ENCODE measurements at places on chromosomes 13 and 19.

- no peak for DNase-seq
Observed at GRCh38 chr19:46287585-46287984, 9.3 kb upstream of the HIF3A start.

- DNase-seq: no peak
Observed at GRCh38 chr13:82833923-82834322, 1048.4 kb downstream of the SLITRK1 start.

DNA sequence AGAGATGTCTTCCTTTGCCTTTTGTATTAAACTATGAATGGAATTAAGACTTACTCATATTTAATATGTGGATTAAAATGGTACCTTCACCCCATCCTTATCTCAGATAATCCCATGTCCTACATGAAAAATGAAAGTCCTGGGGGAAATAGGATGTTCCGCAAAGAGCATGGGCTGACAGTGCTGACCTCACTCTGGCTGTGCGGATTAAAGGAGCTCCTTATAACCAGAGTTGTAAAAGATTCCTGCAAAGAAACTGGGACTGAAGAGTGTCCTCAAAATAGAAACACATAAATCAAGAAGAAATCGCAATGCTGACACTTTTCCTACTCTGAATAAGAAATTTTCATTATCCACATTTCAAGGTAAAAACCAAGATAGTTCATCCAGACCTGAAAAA lies 384.5 kb downstream of the LIG4 start:
- DNase-seq: no peak

DNA sequence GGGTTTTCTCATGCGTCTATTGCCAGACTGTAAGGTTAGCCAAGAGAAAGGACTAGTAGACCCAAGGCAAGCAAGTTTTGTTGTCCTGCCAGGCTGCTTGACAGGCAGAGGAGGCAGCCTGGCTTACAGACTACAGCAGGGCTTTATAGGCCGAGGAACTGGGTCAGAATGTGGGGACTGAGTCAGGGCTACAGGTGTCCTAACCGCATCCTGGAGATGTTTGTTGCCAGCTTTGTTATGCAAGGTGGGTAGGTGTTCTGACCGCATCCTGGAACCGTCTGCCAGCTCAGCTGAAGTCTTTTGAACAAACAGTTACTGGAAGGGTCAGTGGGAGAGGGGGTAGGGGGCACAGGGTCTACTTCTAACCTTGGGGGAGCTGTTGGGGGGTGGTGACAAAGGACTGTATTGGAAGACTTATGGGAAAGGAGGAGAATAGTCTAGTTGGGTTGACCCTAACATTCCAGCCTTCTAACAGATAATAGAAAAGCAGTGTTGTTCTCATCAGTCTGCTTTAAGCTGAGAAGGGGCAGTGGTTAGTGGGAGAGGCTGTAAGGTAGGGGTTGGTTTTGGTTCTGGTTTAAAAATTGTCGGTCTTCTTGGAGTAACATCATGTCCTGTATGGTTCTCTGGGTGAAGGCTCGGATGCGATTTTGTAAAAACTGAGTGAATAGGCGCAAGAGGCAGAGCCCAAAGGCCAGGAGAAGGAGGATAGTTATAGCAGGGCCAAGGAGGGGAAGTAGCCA lies 913.8 kb upstream of the SLITRK5 start:
- no peak for DNase-seq

- no peak for DNase-seq
Observed at GRCh38 chr13:98528663-98529064, 48.2 kb downstream of the STK24 start.

- no peak for DNase-seq
Observed at GRCh38 chr13:50740052-50740741, 103.3 kb downstream of the DLEU7 start.

GRCh38 chr19:14559916-14560775 lies 11.7 kb downstream of the NDUFB7 start:
- no peak for DNase-seq

- no peak for DNase-seq
Observed at GRCh38 chr19:15398501-15399233, 19.1 kb upstream of the AKAP8 start.

DNA sequence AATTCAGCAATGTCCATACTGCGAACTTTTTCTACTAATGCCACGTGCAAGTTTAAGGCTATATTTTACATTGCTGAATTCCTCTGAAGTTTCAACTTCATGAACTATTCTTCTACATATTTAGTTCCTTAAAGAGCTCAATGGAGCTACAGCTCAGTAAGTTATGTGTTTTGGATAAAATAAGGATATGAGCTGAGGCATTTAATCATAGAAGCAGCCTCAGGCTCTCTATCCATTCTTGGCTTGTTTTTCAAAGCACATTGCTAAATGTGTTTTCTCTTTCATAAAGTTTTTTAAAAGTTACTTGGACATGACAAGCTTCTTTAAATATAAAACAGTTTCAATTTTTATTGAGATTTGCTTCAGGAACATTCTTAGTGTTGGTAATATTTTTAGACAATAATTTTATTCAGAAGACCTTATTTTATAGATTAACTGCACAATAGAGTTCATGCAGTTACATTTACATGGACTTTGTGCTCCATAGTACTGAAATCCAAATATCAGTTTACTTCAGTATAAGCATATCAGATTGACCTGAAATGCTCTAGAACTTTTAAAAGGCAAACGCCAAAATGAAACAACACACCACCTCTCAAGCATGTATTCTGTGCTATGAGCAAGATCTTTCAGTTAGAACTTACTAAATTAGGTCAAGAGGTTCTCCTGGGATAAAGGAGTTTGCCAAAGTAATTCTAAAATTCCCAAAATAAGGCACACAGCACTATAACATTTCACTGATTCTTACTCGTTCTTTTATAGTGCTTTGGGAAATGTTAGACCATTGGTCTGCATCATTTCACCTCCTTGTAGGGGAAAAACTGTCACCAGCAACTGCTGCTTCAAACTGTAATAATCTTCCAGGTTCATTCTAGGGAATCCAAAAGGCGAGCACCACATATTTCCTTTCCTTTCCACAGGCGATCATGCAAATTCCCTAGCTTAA lies 275.5 kb downstream of the ENOX1 start:
- DNase-seq: no peak

GRCh38 chr13:49020940-49021553 lies 45.3 kb downstream of the FNDC3A start:
- no peak for DNase-seq

GRCh38 chr13:40096357-40096901 lies 441.0 kb downstream of the COG6 start:
- DNase-seq: no peak

GRCh38 chr19:20661150-20661819 lies at the start of gene ZNF626:
Gene ZNF626, minus strand, starts transcription at chr19:20661571. Its CDS starts 125 bp downstream, at chr19:20661446.
- peak; percentile 79 for DNase-seq

DNA sequence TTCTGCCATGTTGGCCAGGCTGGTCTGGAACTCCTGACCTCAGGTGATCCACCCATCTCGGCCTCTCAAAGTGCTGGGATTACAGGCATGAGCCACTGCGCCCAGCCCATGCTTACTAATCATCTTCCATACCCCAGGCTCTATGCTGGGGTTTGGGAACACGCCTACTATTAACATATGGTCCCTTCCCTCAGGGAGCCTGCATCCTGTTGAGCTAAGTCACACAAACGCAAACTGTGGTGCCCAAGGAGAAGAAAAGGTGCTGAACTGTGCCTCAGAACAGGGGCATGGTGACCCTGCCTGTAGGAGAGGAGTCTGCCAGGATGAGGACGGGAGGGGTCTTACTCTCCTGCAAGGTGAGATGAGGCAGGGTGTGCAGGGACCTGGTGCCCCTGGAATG lies 5.6 kb downstream of the MICOS13 start:
- no peak for DNase-seq

DNA sequence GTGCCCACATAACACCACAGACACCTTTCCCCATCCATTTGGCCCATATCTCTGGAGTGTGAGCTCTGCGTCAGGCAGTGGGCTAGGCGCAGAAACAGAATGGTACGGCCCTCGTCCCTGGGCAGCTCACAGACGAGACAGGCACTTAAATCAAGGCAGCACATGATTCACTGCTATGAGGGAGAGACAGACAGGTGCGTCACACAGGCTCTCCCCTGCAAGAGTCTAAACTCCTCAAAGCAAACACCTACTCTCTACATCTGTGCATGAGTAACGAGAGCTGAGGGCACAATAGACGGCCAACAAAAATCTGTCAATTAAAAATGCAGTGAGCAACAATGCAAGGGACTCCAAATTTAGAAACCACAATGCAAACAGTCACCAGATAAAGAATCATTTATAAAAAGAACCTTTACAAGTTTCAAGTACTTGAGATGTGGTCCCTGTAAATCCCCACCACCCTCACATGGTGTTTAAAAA lies 348.9 kb downstream of the UQCRFS1 start:
- no peak for DNase-seq

DNA sequence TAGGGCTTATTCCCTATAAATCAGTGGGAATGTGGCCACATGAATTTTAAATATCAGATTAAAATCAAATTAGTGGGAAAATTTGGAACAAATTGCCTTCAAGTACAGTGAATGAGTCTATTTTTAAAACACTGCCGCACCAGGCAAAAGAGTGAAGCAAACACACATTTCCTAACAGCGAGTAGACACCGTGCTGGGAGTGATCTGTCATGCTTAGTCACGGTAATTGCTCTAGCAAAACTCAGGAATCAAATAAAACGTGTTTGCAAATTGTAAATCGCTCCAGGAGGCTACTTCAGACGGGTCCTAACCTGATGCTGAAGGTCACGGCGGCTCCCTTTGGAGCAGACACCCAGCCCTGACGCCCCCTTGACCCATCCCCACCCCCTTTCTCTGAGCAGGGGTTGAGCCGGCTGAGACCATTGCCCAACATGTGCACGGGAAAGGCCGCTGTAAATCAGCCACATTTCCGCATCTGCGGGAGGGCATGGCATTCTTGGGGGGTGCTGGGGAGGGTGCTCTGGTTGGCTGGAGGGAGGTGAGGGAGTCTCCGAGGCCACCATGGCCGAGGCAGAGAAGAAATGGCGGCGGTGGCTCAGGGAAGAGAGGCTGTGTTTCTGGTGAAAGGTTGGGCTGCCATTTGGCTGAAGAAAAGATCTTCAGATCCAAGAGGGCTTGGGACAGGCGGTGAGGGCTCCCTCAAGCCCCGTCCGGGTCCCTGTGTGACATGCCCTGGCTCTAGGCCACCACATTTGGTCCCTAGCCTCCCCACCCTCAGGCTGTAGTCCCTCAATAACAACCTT lies 8.9 kb downstream of the CEBPA start:
- DNase-seq: no peak

- DNase-seq: no peak
Observed at GRCh38 chr13:81116461-81117282, 775.7 kb upstream of the SPRY2 start.

GRCh38 chr13:24502533-24503378 lies 9.8 kb downstream of the PARP4 start:
- no peak for DNase-seq

DNA sequence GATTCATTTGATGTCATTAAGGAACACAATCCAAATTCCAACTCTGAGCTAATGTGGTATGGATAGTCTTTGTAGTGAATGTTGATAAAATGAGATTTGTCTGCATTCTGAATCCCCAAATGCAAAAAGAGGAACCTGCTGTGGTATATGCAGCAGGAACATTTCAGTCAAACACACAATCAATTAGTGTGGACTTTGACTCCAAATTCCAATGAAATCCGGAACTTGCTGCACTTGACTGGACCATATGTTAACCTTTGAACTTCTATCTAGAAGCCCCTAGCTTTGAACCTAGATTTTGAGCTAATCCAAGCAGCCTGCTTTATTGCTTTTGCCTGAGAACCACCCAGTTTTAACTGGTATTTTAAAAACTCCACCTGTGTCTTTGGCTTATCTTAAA lies 341.3 kb downstream of the SPRY2 start:
- DNase-seq: no peak

- DNase-seq: no peak
Observed at GRCh38 chr13:25725104-25725503, 326.7 kb downstream of the SHISA2 start.

DNA sequence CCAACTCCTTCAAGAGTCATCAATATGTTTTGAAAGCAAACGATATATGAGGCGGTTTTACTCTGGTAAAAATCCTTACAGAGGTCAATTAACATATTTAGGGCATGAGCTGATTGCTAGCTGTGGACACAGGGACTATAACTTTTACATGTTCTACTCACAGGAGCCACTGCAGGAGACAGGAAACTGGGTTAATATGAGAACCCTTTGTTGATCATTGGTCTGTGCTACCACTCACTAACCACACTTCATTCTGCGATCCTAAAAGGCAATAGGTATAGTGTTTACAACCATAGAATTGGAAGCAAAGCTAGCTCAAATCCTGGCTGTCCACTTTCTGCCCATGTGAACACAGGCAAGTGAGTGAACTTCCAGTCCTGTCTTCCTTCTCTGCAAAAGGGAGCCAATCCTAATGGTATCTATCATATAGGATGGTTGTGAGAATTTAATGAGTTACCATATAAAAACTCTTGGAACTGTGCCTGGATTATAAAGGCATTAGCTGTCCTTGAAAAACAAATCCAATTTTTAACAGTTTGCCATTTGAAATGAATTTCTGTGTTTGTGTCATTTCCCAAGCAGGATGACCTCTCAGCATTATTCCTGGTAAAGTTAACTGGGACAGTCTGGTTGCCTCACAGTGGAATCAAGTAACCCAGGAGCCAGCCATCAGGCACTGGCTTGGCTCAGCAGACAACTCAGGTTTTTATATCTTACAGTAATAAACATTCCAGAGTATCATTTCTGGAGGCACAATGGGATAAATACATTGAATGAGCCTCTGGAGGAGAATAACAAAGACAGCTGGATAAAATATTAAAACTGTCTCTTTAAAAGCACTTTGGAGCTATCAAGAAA lies 29.8 kb upstream of the RAP2A start:
- no peak for DNase-seq

- no peak for DNase-seq
Observed at GRCh38 chr13:37338726-37339385, 233.4 kb upstream of the CSNK1A1L start.

Measured in stimulated activated CD4-positive, alpha-beta T cell treated with anti-CD3 and anti-CD28 coated beads, Interleukin-1b, Interleukin-23, amount 100 ng/mL, for 1 hour (primary cell).